ENCODE measurements at places on chromosomes 11 and 22.

- DNase-seq: no peak
These were observed 38.4 kb downstream of the FDX1 start for GRCh38 chr11:110468121-110468520.

GRCh38 chr22:49452362-49452946, 375.2 kb downstream of the BRD1 start:
- DNase-seq: no peak

GRCh38 chr22:23281406-23282088, 101.2 kb downstream of the BCR start:
- DNase-seq: peak; percentile 80

DNA sequence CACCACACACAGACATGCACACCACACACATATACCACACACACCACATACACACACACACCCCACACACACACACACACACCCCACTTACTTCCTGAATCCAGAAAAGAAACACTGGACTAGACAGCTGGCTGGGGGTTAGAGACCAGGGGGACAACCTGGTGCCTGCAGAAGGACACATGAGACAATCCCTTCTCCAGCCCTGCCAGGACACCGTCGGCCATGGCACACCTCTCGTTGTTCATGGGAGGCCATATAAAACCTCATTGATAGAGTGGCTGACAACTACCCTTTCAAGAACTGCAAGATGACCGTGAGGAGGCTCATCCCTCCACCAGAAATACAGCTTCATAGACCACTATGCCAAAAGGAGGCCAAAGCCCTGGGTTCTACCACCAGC, 54.3 kb downstream of the IGSF9B start:
- no peak for DNase-seq

- DNase-seq: no peak
These were observed 25.5 kb downstream of the CHORDC1 start for GRCh38 chr11:90197377-90197776.

DNA sequence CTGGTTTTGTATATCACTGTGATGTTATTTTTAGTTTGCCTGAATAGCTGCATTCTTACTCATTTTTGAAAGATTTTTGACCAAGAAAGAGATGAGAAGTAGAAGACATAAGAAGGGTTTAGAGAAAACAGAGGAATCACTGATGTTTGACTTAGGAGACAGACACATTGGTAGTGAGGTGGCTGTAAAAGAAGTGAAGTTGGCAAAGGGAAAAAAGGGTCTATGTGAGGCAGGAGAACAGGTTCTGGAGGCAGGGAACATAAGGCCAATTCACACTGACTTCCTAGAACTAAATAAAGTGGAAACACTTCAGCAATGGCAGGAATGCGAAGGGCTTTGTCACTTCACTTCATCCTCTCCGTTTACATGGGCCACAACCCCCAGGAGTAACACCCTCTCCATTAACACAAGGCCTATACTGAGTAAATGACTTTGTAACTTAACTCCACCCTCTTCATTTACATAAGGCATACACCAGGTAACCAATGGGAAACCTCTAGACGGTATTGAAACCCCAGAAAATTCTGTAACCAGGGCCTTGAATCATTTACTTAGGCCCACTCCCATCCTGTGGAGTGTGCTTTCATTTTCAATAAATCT, 36.5 kb downstream of the CTSC start:
- DNase-seq: peak; percentile 60

GRCh38 chr22:43377548-43377895, 34.3 kb upstream of the MPPED1 start:
- DNase-seq: no peak

- no peak for DNase-seq
These were observed 6.7 kb downstream of the DUSP8 start for GRCh38 chr11:1565173-1565903.
